Vagina (tissue), 2 donors: ENCODE measurements at places on chromosomes 2 and 18. TPM values are rescaled to one million over a fixed set of nuclear protein-coding genes. Genes with fewer than 3 reads are reported as not detected.

Gene TLX2
- total RNA-seq, result 6.6 TPM

Gene DHRS9
- not detected for total RNA-seq

Gene AKAIN1
- total RNA-seq, result not detected

Gene EGR4
- not detected for total RNA-seq

Gene FAM98A
- 15.0 TPM for total RNA-seq

Gene ALLC
- total RNA-seq, result not detected

Gene GPR45
- total RNA-seq, result not detected

Gene AMER3
- total RNA-seq, result not detected

Gene XIRP2
- not detected for total RNA-seq

Gene RUFY4
- total RNA-seq, result not detected

Gene DYSF
- 10.1 TPM for total RNA-seq

Gene LRRTM1
- 0.98 TPM for total RNA-seq

Gene ABCA12
- 17.2 TPM for total RNA-seq

Gene CTIF
- total RNA-seq, result 35.1 TPM

Gene TMEM37
- 3.2 TPM for total RNA-seq

Gene GNAL
- 23.3 TPM for total RNA-seq

Gene NCOA1
- total RNA-seq, result 48.4 TPM

Gene DSC2
- 108 TPM for total RNA-seq

Gene SERPINB3
- total RNA-seq, result 464 TPM

Gene RAX
- total RNA-seq, result not detected

Gene ST3GAL5
- total RNA-seq, result 16.2 TPM

Gene SLC9A4
- total RNA-seq, result not detected

Gene FAM228A
- 0.98 TPM for total RNA-seq

Gene ACVR1
- 25.8 TPM for total RNA-seq

Gene PLGLB2
- total RNA-seq, result 2.0 TPM

Gene FBXO36
- total RNA-seq, result 1.7 TPM

Gene LYG1
- not detected for total RNA-seq

Gene VWA3B
- not detected for total RNA-seq

Gene ACMSD
- total RNA-seq, result not detected

Gene SP140
- 7.4 TPM for total RNA-seq

Gene REG1B
- not detected for total RNA-seq

Gene LAMA3
- total RNA-seq, result 106 TPM
